ENCODE measurements at places on chromosomes 6 and 20.

- DNase-seq: no peak
Observed at GRCh38 chr6:5670381-5670780, 336.3 kb downstream of the NRN1 start.

- no peak for DNase-seq
Observed at GRCh38 chr20:1825507-1825906, 69.7 kb upstream of the SIRPA start.

DNA sequence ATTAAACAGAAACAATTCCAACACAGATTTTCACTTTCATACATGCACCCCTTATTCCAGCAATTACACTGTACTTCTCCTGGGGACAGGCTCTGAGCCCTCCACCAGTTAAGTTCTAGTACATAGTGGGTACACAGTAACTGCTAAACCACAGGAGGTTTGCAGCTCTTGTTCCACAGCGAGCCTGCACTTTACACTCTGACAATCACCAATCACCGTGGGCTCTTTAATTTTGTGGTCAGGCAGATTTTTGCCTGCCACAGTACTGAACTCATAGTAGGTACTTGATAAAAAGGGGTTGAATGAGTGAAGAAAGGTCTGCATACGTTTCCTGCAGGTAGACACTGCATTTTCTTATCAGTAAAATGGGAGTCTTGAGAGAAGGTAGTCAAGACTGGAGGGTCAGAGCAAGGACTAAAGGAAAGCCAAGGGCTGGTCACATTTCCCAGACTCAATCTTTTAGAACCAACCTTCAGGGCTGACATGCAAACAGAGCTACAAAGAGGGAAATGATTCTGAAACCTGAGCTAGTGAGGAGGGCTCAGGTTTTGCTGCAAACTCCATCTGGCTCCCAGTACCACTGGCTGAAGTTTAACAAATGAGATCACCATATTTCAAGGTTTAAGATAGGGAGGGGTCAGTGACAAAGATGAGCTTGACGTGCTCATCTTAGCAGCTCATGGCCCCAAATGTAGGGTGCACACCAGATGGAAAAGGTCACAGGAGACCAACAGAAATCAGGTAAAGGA lies 404.6 kb downstream of the BTBD9 start:
- DNase-seq: no peak

GRCh38 chr6:14567842-14568241 lies 450.3 kb downstream of the CD83 start:
- no peak for DNase-seq

- no peak for DNase-seq
Observed at GRCh38 chr6:43768506-43768860, 1.5 kb upstream of the VEGFA start.

- DNase-seq: no peak
Observed at GRCh38 chr6:105869835-105870440, 216.2 kb upstream of the PRDM1 start.

DNA sequence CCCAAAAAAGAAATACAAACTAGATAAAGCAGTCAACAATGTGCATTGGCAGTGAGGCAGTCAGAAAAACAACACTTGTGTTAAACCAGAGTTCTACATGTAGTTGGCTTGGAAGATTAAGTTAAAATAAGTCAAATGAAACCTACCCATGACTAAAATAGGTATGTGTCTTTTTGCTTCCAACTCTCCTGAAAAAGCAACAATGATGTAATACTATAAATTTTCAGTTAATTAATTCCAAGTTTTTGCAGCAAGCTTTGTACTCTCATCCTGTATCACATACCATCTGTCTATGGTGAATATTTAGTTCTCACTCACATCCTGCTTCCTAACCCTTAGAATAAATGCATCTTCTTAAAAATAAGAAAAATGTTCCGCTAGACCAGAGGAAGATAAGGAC lies 261.5 kb downstream of the KIF16B start:
- no peak for DNase-seq

DNA sequence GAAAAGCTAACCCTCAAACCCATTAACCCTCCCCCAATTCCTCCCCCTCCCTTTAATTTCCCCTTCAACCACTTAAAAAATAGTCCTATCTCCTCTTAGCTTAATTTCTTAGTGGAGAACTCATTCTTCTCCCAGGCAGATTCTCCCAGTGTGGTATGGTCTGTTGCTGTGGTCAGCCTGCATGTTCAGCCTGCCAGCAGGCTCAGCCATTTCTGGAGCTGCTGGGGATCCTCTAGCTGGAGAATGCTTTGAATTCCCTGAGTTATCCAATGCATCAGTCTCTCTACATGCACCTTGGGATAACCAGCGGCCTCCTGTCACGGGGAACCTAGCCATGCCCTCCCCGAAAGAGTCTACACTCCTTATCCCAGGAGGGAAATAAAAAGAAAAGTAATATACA lies 375.4 kb upstream of the RSPO3 start:
- no peak for DNase-seq

GRCh38 chr20:44038681-44039123 lies 124.0 kb downstream of the TOX2 start:
- no peak for DNase-seq

DNA sequence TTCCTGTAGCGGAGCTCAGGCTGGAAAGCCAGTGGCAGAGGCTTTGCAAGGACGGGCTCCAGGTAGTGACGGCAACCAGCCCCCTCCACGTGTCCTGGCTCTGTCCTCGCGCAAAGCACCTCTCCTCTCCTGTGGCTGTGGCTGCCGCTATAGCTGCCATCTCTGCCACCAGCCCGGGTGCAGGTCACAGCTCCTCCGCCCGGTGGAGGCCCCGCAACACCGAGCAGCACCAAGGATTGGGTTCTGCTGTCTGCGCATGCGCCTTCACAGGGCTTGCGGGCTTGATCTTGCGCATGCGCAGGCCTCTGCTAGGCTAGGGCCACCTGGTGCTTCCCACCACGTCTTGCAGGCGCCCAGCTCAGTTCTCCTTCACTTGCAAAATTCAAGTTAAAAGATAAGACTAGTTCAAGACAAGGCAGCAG lies 625.4 kb downstream of the QKI start:
- DNase-seq: no peak

- DNase-seq: no peak
Observed at GRCh38 chr6:106390088-106390487, 29.6 kb downstream of the CRYBG1 start.

- DNase-seq: no peak
Observed at GRCh38 chr20:50317609-50318008, 127.0 kb downstream of the CEBPB start.

GRCh38 chr20:41172296-41173140 lies 35.2 kb downstream of the PLCG1 start:
- no peak for DNase-seq

DNA sequence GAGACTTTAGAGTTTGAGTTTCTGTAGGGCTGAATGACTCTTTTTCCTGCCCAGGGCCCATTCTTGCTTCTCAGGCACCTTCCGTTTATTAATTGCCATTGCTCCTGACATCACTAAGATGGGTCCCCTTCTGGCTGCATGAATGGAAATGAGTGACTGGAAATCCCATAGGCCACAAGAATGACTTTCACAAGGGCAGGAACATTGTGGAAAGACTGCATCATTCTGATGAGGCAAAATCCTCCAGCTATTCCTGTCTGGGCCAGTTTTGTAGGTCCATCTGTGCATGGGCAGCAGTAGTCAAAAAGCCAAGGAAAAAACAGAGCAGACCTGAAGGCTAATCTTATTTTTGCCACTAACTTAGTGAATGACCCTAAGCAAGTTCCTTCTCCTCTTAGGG lies 19.3 kb downstream of the TMEM74B start:
- DNase-seq: no peak

DNA sequence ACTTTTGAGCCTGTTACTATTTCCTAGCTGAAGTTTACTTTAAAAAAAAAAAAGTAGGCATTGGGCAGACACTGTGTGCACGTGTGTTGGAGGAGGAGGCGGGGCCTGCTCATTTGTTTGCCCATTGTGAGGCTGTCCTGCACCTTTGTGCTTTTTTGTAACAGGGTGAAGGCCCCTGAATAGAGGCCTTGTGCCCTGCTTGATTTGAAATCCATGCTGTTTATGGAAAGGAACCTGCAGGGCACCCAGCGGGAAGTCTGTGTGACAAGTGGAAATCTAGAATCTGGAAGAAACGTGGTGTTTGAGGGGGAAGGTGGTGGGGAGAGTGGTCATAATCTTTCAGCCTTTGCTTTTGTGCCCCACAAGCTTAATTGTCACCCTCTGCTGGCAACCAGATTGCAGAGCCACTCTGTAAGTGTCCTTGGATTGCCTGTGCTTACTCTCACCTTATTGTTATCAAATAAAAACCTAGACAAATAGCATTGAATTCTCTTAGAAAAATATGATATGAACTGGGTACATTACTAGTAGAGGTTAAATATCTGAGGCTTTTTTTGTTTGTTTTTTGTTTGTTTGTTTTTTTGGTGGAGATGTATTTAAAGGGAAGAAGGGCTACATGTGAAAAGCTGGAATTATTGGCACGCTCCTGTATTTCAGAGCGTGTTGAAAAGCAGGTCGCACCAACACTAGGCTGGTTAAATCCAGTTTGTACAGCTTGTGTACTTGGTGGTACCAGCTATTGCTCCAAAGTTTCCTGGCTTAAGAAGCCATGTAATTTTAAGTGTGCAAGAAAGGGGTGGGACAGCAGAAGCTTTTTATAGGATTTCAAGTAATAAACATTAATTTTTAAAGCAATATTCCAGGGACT lies 156.3 kb downstream of the ARID1B start:
- no peak for DNase-seq

DNA sequence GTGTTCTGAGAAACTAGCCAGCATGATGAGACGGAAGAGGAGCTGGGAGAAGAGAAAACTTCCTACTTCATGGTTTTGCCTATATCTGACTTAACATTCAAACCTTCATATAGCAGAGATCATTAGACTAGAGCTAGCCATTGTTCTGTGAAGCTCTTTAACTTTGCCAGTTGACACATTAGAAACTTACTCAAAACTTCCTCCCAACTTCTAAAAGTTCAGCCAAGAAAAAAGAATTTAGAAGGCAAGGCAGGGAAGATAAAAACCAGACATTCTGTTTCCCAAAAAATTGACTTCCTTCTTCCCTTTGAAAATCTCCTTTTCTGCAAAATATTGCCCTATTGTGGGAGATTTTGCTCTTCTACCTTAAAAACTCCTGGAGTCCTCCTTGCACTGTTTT lies 134.8 kb upstream of the UST start:
- no peak for DNase-seq

DNA sequence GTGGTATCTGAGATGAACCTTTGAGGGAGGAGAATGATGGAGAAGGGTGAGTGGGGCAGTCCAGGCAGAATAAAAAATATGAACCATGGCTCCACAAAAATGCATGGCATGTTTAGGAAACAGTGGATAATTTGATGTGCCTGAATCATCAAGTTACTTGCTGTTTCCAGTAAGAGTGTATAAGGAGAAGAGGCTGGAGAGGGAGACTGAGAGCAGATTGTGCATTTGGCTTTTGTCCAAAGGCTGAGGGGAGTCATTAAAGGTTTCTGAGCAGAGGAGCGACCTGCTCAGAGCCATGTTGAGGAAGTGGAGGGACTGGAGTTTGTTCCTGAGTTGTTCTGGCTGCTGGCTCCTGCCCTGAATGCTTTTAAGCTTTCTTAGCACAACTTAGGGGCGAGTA lies 6.1 kb downstream of the MMP24 start:
- no peak for DNase-seq

- no peak for DNase-seq
Observed at GRCh38 chr6:90502866-90503407, 83.9 kb downstream of the MAP3K7 start.

DNA sequence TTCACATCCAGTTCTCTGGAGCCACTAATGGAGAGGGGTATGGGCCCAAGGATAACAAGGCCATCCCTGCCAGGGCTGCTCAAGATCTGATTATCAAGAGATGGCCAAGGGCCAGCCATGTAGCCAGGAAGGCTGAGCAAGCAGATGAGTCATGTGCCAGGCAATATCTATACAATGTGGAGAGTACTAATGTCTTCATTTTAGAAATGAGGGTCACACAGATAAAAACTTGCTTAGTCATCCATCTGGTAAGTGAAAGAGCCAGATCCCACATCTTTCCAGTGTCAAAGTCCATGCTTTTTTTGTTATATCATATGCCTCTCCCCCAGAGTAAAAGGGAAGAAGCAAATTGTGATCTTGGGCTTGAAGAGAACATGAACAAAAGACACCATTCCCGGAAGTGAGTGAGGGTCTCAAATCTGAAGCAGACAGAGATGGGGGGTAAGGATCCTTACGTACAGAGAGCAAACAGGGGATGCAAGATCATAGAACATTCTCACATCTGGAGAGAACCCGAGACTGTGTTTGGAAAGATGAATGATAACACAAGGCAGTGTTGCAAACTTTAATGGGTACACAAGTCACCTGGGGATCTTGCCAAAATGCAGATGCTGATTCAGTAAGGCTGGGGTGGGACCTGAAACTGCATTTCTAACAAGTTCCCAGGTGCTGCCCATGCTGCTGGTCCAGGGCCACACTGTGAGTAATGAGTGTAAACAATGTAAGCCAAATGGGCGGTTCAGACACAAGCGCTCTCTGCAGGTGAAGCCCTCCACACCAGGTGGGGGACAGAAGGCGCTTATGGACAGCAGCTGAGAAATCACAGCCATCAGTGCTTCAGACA lies 20.0 kb upstream of the GSTA3 start:
- DNase-seq: no peak

- DNase-seq: no peak
Observed at GRCh38 chr6:163151212-163151611, 263.3 kb upstream of the QKI start.

- DNase-seq: no peak
Observed at GRCh38 chr6:36716476-36717093, 19.0 kb downstream of the RAB44 start.

GRCh38 chr6:2970753-2971419 lies 481 bp downstream of the SERPINB6 start:
- peak; percentile 16 for DNase-seq

GRCh38 chr6:74690365-74690764 lies 515.5 kb downstream of the COL12A1 start:
- DNase-seq: no peak

DNA sequence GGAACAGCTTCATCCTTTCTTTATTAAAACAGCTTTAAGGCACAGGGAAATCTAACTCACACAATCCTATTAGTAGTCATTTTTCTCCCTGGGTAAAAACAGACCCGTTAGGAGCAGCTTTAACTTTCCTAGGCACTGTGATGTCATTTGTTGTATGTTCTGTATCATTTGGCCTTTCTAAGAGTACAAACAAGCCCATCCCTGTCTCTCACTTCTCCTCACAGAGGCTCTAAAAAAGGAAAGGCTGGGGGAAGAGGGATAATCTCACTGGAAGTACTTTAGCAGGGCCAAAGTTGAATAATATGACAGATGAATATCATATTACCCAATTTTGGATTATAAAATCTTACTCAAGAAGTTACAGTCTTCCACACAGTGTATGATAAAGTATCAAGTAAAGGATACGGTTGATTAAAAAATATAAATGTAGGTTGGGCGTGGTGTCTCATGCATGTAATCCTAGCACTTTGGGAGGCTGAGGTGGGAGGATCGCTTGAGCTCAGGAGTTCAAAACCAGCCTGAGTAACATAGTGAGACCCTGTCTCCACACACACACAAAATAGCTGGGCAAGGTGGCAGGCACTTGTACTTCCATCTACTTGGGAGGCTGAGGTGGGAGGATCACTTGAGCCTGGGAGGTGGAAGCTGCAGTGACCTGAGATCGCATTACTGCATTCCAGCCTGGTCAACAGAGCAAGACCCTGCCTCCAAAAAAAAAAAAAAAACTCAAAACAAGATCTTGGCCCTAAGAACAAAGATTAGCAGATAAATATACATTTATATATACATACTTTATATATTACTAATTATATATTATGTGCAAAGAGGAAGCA lies 7.9 kb downstream of the NUDT3 start:
- no peak for DNase-seq

- DNase-seq: no peak
Observed at GRCh38 chr6:125107896-125108295, 45.7 kb upstream of the TPD52L1 start.

GRCh38 chr20:33647603-33648395 lies 14.3 kb upstream of the C20orf144 start:
- no peak for DNase-seq

All from stimulated activated CD8-positive, alpha-beta memory T cell treated with anti-CD3 and anti-CD28 coated beads, Interleukin-15, amount 100 ng/mL, for 24 hours (primary cell).